HTR-8/SVneo (cell line): ENCODE measurements at places on chromosomes 11 and 22.
A peak's percentile ranks its signal among the peaks of the same experiment; 100 is the strongest.

GRCh38 chr11:66111158-66111557 lies 41.1 kb downstream of the PACS1 start:
- no peak for DNase-seq

- DNase-seq = no peak
Measured at GRCh38 chr22:50445880-50446707, 28.7 kb downstream of the SBF1 start.

DNA sequence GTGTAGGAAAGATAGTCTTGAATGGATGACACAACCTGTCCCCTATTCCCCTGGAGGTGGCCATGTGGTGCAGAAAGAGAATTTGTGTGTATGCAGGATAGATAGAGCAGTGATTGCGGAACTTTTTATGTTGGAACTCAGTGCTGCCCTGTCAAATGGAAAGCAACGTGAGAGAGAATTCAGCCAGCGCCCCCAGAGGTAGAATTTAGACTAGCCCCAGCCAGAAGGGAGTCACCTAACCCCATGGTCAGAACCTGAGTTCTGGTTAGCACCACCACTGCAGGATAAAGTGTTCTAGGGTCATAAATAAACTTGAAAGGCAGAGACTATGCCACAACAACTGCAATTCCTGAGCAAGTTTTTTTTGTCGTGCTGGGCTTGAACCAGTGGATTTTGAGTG lies 152.9 kb upstream of the GRIA4 start:
- DNase-seq = no peak

DNA sequence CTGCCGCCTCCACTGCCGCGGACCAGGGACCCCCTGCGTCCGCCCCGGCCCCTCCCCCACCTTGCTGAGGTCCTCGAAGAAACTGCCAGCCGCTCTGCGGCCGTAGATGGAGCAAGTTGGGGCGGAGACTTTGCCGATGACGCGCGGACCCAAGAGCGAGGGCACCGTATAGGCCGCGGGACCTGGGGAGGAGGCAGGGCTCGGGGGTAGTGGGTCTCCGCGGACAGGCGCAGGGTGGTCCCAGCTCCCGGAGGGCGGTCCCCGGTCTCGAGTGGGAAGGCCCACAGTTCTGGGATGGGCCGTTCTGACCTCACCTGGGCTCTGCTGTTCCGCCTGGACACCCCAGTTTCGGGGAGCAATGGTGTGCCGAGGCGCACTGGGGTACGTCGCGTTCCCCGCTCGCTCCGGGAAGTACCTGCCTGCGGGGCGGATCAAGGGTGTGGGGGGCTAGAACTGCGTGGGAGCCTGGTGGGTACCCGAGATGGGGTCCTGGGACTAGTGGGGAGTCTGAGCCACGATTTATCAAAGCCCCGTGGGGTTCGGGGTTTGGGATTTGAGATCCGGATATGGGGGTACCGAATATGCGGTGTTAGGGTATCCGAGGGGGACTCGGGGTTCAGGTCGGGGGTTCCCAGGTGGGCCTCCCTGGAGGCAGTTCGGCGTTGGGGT lies 1.2 kb upstream of the TYMP start:
- DNase-seq = no peak

DNA sequence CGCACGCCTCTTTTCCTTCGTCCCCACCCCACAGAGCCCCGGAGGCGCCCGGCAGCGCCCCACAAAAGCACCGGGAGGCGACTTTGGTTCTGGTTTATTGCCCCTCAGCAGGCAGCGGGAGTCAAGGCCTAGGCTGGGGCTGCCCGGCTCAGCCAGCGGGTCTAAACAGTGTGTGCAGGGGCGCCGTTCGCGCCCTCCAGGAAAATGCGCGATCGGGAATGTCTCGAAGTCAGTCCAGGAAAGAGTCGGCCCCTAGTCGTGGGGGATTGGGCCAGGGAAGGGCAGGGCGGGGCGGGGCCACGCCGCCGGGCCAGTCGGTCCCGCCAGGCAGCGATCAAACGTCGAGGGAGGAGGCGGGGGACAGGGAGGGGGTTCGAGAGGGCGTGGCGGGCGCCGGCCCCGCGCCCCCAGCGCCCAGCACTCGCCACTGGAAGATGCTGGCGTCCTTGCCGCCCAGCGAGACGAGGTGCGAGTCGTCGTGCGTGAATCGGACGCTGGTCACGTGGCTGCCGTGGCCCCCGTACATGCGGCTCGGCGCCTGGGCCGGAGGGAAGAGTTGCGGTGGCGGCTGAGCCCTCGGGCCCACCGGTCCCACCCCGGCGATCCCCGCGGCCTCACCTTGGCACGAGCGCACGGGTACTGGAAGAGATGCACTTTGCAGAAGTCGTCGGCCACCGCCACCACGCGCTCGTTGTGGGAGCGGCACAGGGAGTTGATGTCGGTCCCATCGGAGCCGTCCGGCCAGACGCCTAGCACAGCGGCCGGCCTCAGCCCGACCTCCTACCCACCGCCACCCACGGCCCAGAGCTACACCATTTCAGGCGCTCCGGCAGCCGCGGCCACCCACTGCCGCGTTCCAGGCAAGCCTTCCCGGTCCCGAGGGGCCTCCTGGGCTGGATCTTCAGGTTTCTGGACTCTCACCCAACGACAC lies 741 bp upstream of the MTA2 start:
- no peak for DNase-seq

DNA sequence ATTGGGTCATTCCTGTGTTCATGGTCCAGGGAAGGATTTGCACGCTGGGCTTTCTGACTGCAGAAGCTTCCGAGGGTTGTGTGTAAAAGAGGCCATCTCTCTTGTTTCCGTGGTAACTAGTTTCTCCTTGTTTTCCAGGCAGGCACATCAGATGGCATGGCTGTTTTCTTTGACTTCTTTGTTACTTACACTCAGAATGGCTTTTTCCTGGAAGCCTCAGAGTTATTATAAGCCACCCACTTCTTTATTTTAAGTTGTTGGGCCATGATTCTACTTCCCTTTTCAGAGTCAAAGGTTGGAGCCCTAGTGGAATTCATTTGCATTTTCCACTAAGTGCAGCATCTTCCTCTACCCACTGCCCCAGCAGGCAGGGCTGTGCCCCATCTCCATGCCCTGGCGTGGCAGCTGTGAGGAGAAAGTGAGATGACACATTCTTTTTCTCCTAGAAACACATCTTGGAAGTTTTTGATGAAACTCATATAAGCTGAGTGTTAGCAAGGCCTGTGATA lies 94.9 kb downstream of the PRR5L start:
- no peak for DNase-seq

DNA sequence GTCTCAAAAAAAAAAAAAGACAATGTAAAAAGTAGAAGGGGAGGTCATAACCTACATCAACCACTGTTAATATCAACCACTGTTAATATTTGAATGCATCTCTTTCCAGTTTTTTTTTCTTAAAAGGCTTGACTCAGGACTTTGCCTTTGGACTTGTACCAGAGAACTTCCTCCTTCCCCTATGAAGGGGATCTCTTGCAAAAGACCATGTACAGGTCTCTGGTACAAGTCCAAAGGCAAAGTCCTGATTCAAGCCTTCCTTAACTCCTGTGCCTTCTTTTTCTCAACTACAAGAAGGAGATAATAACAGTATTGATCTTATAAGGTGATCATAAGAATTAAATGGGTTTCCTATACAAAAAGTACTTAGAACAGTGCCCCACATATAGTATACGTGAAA lies 563.5 kb downstream of the BUD13 start:
- no peak for DNase-seq

DNA sequence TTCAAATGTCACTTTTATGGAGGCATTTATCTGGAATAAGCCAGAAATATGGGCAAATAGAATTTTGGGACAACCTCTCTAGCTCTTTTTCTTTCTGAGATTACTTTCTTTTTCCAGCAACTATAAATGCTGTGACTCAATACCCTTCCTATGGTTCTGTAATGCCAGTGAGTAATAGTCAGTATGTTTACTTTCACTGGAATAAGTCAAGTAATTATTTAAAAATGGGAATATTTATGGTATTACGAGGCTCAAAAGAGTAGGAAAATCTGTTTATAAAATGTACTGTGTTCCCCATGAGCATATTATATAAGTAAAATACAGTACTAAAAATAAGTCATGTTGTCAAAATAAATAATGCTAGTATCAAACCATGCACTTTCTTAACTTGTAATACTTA lies 750.5 kb downstream of the LUZP2 start:
- no peak for DNase-seq

DNA sequence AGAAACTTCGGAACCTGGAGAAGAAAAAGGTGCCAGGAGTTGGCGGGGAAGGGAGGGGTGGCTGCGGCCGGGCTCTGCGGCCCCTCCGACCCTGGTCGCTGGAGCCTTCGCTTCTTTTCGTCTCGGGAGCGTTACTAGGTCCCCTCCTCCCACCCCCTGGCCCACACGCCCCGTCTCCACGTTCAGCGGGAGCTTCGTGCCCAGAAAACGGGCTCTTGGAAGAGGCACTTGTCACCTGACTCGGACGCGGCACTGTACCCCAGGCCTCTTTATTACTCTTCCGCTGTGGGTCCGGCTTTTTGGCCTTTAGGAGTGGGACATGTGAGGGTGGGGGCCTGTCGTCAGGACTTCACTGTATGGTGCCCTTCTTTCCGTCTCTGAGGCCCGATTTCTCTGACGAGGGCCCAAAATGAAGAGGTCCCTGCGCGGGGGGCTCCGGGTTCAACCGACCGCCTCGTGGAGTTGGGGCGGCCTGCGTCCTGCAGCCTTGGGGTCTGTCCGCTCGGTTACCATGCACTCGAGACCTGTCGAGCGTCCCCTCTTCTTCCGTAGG lies 1.2 kb downstream of the CAPRIN1 start:
- no peak for DNase-seq

- no peak for DNase-seq
Measured at GRCh38 chr11:127993788-127994187, 593.6 kb downstream of the ETS1 start.

DNA sequence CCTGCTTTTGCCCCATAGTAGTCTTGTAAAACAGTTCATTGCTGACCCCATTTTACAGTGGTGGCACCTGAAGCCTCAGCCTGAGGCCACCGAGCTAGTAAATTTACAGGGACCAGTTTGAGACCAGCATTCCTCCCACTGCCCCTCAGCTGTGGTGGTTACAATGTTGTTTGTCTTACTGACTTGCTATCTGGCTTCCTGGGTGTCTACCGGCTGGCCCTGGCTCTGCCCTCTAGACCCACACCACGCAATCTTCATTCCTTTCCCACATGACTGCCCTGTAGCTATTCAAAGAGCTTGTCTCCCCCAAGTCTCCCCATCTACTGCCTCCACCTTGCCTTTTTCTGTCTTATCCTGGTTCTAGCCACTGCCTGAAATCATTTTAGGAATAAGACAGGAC lies 20.8 kb downstream of the PIK3IP1 start:
- DNase-seq = no peak

DNA sequence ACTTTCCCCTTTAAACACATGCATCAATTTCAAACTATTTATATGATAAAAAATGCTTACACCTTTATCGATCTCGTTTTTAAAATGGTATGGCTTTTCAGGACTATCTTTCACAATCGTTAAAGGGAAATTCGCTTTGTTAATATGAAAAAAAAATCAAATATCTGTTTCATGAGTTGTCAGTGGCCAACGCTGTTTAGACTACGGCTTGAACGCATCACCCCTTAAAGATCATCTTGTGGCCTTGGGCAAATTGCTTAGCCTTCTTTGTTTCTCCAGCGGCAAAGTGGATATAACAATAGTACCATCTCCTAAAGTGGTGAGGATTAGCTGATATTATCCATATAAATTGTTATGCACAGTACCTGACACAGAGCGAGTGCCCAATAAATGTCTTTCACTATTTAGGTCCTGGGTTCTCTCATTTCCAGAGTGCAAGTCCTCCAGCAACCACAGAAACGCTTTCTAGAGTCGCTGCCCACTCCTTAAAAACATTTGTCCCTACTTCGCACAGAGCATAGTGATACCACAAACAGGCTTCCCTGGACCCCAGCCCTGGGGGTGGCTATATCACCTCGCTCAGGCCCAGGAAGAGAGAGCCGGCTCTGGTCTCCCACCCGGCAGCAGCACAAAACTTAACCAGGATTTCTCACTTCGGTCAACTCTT lies 904 bp downstream of the SLC35F2 start:
- peak; percentile 25 for DNase-seq

- DNase-seq = no peak
Measured at GRCh38 chr11:69892237-69892985, 73.2 kb upstream of the FGF3 start.

GRCh38 chr11:111347002-111347722 lies 31.9 kb downstream of the POU2AF1 start:
- no peak for DNase-seq

DNA sequence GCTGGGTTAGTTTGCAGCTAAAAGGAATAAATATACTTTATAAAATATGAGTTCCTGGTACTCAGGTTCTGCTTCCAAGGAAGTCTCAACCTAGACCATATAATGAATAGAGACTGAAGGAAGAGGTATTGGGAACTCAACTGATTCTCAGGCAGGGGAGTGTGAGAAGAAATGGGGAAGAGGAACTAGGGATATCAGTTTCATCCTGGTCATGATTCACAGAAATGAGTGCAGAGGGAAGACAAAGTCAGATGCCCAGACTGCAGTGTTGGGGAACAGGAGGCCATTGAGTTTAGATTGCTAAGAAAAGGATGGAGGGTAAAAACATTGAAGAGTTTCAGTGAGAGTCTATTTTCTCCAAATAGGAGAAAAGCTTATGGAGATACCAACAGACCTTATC lies 28.8 kb downstream of the PLAAT5 start:
- DNase-seq = no peak

DNA sequence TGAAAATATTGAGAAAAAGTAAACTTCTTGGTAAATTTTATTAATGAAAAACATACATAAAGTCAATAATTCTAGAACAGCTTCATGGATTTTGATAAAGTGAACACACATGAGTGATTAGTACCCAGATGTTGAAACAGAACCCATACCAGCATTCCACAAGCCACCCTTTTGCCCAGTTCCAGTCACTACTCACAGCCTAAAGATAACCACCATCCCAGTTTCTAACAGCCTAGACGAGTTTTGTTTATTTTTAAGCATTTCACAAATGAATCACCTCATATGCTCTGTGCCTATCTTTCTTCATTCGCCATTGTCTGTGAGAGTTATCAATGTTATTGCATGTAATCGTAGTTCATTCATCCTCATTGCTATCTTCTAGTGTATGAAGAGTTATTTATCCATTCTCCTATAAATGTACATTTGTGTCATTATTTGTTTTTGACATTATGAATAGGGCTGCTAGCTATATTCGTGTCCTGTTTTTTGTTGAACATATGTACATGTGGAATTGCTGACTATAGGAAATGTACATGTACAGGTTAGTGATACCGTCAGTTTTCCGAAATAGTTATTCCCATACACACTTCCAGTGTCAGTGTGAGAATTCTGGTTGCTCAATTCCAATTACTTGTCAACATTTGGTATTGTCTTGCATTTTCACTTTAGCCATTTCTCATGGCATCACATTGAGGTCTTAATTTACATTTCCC lies 44.5 kb upstream of the TEAD1 start:
- no peak for DNase-seq

GRCh38 chr11:116033931-116034553 lies 529.8 kb upstream of the CADM1 start:
- no peak for DNase-seq
